ENCODE measurements at places on chromosomes 12 and 14.

- DNase-seq = no peak
Measured at GRCh38 chr12:19967001-19967400, 401.3 kb upstream of the PDE3A start.

GRCh38 chr12:123223241-123223668 lies 9.7 kb downstream of the MPHOSPH9 start:
- DNase-seq = peak; percentile 73

DNA sequence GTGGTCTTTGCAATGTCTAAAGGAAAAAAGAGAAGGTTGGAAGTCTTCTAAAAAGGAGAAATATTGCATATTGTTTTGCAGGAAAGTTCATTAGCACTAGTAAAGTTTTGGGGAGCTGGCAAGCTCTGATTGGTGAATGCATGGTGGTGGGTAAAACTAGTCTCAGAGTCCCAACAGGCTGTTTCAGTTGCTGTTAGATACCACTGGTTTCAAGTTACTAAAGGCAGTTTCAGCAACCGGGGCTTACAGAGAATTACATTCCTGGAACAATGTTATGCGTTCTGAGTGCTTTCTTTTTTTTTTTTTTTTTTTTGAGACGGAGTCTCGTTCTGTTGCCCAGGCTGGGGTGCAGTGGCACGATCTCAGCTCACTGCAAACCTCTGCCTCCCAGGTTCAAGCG lies 208.2 kb downstream of the EPS8 start:
- DNase-seq = no peak

DNA sequence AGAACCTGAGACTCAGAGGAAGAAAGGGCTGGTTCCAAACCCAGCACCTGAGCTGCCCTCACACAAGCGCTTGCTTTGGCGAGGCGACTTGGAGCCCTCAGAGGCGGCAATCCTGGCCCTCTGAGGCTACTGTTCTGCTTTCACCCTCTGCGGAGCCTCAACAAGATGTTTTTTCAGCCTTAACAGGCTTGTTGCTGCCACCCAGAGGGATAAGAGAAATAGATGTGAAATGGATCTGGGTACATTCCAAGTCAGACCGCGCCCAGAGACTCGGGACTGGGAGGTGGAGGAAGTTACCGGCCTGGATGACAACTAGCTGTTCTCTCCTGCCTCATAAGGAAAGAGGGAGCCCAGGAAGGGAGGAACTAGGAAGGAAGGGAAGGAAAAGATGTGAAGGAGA lies 89.6 kb downstream of the TTC7B start:
- no peak for DNase-seq

DNA sequence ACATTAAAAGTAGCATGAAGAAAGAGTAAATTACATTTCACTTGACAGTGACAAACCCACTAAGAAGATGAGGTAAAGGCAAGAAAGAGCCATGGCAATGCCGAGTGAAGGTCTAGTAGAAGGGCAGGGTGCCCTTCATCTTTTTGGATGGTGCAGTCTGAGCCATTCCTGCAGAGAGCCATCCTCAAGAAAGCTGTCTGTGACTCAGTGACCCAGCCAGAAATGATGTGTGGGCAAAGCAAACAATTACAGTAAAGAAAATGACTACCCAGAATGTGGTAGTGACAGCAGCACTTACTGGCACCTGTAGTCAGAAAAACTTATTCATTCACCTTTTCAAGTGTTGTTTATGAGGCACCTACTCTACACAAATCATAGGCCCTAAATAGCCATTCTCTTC lies 281.7 kb downstream of the DUSP6 start:
- DNase-seq = no peak

DNA sequence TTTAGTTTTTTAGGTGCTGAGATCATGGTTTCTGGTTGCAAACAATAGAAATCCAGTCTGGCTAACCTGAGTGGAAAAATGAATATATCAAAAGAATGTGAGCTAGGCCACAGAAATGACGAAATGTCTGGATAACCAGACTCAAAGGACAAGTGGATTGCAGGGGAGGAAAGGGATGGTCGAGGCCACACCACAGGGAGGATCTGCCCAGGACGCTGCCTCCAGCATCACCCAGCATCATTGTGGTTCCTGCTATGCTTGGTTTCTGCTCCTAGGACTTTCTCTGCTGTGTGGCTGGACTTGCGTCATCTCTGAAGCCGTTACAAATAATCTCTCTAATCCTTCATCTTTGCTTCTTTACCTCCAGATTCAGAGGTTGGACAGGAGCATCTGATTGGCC lies 80.4 kb downstream of the TTC8 start:
- DNase-seq = no peak

DNA sequence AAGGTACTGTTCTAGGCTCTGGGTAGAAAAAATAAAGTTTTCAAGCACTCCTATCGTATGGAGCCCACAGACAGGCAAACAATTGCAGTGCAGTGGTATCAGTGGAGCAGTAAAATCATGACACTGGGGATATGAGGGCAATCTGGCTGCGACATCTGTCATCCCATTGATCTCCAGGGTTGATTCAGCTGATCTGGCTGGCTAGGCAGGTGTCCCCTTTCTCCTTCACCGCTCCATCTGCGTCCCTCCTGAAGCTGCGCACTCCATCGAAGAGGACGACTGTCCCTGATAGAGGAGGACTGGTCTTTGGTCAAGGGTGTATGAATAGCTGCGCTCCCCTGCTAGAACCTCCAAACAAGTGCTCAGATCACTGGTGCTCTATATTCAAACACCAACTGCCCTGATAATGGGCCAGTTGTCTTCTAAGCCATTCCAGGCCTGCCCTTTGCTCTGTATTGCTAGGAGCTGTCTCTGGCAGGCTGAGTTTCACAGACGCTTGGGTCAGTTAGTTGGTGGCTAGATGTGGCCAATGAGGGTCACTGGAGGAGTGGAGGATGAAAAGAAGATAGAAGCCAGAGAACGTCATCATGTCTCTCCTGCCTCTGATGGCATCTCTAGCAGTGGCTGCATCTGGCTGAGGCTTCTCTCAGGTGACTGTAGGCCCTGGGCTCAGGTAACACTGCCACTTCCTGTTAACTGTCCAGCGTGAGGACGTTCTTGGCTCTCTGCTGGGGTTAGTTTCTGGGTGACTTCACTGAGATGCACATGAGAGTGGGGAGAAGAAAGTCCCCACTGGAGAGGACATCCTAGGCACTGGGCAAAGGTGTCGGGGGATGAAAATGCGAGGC lies 205.0 kb upstream of the FOXN3 start:
- DNase-seq = no peak

DNA sequence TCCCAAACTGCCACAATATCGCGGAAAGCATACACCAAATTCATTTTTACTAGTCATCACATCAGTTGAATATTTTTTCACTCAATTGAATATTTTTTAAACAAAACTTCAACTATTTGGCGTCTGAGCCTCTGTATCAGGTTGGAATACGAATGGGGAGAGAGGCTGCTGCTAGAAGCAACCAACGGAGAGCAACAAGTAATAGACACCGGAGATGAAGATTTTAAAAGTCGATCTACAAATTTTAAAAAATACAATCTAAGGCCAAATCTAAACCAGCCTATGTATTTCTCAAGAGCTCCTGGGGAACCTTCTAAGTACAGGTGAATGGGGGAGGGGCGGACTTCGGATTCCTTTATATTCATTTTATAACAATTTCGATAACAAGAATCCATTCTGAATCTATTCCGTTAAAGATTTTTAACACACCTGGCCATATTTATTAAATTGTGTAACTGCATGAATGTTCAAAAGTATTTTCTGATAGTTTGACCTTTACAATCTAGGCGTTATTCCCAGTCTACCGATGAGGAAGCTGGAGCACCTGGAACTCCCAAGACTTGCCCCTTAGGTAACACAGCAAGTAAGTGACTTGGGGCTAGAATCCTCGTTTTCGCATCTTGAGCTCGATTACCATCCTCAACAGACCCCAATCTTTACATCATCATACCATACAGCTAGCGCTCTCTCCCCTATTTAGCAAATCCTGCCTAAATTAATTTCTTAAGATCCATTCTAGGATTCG lies 1.2 kb downstream of the GNPNAT1 start:
- DNase-seq = no peak

- DNase-seq = no peak
Measured at GRCh38 chr12:62934239-62934798, 631 bp downstream of the PPM1H start.

GRCh38 chr12:118377884-118378470 lies 1.6 kb downstream of the SUDS3 start:
- peak; percentile 82 for DNase-seq

DNA sequence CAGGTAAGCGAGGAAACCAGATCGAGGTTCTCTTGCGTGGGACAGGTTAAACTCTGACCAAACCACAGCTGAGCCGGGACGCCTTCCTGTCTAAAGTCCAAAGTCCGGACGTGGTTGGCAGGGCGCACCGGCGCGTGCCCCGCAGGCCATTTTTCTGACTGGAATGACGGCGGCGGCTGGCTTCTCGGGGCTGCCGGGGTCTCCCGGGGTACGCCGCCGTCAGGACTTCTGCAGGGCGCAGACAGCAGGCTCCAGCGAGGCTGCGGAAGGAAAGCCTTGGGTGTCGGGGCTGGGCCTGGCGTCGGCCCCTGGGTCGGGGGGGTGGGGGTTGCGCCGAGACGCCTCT lies 32.8 kb downstream of the MIA2 start:
- no peak for DNase-seq

GRCh38 chr12:4996714-4997113 lies 47.0 kb upstream of the KCNA5 start:
- no peak for DNase-seq

GRCh38 chr12:50047693-50048250 lies 9.6 kb upstream of the ASIC1 start:
- DNase-seq = no peak

DNA sequence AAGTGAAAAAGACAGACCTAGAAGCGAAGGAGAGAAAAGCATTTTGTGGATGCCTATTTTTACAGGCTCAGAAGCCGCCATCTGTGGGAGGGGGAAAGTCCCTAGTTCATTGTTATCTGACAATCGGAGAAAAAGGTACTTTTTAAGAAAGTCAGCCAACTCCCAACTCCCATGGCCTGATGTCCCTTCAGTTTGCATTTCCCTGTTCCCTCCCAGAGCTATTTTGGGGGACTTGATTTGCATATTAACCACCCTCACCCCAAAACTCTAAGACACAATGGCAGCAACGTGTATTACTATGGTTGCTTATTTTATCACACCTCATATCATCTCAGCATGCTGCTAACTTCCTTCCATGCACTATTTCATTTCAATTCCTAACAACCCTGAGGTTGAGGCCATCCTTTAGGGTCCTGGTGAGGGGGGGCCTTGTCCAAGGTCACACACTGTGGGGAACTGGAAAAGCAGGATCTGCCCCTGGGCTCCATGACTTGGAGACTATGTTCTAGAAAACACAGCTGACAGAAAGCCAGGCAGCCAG lies 18.7 kb downstream of the HVCN1 start:
- DNase-seq = no peak

DNA sequence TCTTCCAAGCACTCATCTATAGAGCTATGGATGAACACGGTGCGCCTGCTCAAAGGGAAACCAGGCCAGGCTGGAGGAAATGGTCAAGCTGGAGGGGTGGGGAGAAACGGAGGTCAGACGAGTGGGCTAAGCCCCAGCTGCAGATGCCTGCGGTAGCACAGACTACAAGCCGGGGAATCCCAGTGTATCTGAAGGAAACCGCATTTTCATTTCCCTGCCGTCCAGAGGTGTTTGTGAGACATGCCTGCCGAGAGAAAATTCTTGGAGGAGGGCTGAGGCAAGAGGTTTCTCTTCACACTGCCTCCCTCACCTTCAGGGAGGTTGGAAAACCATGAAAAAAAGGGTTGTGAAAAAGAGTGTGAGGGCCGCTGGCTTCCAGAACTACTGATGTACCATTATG lies 102.0 kb upstream of the FOXN3 start:
- no peak for DNase-seq

GRCh38 chr12:64826234-64826633 lies 1.8 kb downstream of the TBC1D30 start:
- DNase-seq = peak; percentile 57

DNA sequence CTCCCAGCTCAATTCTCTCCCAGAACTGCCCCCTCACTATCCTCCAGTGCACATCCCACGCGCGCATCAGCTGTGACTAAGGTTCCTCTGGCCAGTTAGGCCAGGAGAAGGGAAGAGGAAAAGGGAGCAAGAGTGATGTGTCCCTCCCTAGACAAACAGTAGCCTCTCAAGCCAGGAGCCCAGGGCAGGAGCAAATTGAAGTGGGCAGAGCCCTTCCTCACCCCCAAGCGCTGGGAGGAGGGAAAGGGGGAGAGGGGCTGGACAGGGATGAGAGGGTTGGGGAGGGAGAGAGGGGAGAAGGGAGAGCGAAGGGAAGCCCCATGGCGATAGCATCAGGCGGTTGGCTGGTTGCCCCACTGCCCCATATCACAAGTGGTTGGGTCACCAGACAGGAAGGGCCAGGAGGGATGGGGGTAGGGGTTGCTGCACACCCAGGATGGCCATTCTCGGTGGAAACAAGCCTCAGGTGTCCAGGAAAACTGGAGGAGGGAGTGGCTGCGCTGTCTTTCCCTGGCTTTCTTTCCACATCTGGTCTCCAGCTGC lies 1.1 kb downstream of the CD63 start:
- DNase-seq = no peak

- DNase-seq = no peak
Measured at GRCh38 chr14:30528778-30529642, 29.9 kb upstream of the G2E3 start.
